NCI-H1930 (cell line): ENCODE measurements at places on chromosomes 1 and 21.

GRCh38 chr1:57794078-57794477 lies 370.2 kb upstream of the DAB1 start:
- no peak for DNase-seq

- DNase-seq, result no peak
Observed at GRCh38 chr1:160865337-160865736, 2.6 kb upstream of the CD244 start.

GRCh38 chr1:110113551-110113950 lies 1.3 kb downstream of the UBL4B start:
- no peak for DNase-seq

DNA sequence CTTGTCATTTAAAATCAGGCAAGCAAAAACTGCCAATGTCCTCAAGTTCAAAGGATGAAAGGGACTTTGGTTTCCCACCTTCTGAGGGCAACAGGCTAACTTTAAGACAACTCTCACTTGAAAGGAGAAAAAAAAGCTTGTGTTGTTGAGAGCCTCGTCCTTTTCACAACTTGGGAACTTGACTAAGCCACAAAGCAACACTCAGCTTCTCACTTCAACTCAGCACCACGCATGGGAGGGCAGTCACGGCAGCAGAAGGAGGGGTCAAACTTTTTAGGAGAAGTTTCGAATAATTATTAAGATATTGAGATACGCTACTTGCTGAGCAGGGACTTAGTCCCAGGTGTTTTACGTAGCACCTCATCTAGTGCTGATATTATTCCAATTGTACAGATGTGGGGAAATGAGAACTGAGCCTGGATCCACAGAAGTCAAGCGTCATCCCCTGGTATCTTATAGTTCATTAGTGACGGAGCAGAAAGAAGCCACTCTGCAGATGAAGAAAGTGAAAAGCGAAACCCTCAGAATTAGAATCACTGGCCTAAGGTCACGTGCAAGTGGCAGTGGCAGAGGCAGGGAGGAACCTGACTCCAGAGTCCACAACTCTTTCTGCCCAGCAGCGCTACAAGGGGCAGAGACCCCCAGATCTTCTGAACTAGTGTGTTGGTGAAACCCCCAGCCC lies 83.6 kb downstream of the JAK1 start:
- no peak for DNase-seq

- no peak for DNase-seq
Observed at GRCh38 chr1:190353538-190354101, 124.0 kb downstream of the BRINP3 start.

DNA sequence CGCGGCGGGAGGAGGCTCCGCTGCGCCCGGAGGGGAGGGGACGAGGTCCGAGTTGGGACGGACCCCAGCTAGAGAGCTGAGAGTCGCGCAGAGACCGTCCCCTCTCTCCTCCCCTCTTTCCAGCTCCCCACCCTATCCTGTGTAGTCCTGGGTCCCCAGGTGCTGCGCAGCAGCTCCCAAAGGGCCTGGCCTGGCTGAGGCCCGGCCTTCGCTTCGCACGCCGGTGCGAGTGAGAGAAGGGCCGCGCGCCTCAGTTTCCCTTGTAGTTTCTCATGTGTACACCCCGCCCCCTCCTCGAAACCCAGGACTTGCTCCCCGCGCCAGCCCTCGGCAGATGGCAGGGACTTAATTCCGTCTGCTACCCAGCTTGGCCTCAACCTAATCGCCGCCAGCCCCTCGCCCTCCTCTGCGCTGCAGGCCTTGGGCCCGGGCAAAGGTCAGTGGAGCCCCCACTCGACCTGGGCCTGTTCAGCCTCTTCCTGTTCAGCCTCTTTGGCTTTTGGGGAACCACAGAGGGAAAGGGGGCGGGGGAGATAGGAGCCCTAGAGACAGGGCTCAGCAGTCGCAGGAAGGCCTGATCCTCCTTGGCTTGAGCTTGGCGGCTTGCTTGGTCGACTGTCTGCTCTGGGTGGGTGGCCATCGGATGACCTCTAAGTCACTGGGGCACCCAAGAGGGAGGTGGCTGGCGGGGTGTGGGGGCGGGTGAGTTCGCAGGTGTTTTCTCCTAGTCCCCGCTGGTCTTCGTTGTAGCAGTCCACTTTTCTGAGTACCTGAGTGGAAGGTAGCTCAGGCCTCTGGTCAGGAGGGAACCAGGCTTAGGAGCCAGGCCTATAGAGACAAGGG lies 1.0 kb downstream of the ZNF687 start:
- DNase-seq, result no peak
